Stomach (tissue), 19 donors: ENCODE measurements at places on chromosomes 4 and X. TPM values are rescaled to one million over a fixed set of nuclear protein-coding genes. Genes with fewer than 3 reads are reported as not detected.
A peak's percentile ranks its signal among the peaks of the same experiment; 100 is the strongest.

DNA sequence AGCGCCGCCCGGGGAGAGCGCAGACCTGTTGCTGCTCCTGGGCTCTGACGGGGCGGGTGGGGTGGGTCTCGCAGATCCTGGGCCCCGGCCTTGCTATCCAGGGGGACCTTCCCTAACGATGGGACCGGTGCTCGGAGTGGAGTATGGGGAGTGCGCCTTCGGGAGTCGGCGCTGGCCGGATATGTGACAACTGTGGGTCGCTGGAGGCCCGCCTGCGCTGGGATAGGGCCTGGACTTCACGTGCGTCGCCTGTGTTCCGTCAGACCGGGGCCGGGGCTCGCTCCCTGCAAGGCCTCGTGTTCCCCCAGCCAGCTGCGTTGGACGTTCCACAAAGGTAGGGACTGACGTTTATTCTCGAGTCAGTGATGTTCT is 1.3 kb downstream of the TBL1X start:
- peak; percentile 51 for DNase-seq

DNA sequence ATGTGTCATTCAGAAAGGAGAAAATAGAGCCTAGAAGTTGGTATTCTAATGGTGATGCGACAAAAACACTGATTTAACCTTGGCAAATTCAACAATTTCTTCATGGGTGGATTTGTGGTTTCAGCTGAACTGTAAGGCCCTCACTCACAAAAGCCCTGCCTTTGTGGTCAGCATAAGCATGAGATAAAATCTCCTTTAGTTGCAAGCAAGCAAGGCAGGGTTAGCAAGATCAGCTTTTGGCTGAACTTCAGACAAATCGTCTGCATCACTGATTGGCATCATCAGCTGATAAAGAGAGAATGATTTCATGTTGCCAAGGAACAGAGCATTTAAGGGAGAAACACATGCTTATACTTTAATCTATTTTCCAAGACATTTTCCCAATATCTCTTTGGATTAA is 2582.2 kb downstream of the PCDH7 start:
- DNase-seq: peak; percentile 26

- no peak for DNase-seq
Observed at GRCh38 chrX:135984256-135984655, 979 bp upstream of the SLC9A6 start.

GRCh38 chr4:139813881-139814280 is 148.3 kb downstream of the MGST2 start:
- no peak for DNase-seq

DNA sequence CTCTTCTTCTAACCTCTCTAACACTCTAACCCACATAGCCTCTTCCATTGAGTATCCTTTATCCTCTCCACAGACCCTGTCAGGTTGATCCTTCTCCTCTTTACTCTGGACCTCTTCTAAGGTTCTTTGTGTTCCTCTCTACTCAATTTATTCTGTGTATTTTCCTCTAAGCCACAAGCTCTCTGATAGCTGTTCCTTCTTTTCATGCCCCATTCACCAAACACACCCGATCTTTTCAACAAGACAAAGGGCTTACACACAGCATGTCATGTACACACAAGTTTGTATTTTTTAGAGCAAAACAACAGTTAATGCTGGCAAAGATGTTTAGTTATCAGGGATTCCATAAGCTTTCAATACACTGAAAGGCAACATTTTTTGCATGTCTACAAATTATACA is 1.9 kb downstream of the SPIN2B start:
- DNase-seq: no peak

- no peak for DNase-seq
Observed at GRCh38 chr4:75598390-75598789, 31.9 kb downstream of the CDKL2 start.

- no peak for DNase-seq
Observed at GRCh38 chr4:114658179-114658578, 59.6 kb downstream of the UGT8 start.

Gene PCDH10
- 1.7 TPM for total RNA-seq

Gene SMIM10L2A
- total RNA-seq: not detected

Gene FAT1
- 57.8 TPM for total RNA-seq
